ENCODE measurements at places on chromosomes 6 and 20.

DNA sequence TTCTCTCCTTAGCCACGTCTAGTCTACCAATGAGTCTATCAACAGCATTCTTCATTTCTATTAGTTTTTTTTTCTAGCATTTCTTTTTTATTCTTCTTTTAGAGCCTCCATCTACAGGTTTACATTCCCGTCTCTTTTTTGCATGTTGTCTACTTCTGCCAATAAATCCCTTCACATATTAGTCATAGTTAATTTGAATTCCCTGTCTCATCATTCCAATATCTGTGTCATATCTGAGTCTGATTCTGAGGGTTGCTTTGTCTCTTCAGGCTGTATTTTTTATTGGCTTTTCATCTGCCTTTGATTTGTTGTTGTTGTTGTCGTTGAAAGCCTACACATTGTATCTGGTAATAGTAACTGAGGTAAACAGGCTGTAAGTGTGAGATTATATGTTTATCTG is 104.6 kb downstream of the HMGCLL1 start:
- DNase-seq, result no peak

- peak; percentile 41 for DNase-seq
Observed at GRCh38 chr6:156866220-156867015, 89.2 kb downstream of the ARID1B start.

DNA sequence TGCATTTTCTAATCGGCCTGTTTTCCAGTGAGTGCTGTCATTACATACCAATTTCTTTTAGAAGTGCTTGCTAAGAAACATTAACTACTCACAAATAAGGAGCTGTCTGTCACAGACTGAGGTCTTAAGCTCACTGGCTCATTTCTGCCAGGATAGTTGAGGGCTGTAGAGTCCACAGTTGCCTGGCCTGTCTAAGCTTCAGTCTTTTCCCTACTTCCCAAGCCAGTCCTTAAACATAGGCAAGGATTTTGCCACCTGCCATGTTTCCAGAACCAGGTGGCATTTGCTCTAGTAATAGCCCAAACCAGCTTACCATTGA is 84.7 kb downstream of the LINC00237 start:
- no peak for DNase-seq

GRCh38 chr20:9052136-9052535 is 16.8 kb upstream of the PLCB4 start:
- DNase-seq, result no peak

GRCh38 chr6:28402197-28402596 is 2.6 kb upstream of the ZSCAN12 start:
- no peak for DNase-seq

- no peak for DNase-seq
Observed at GRCh38 chr20:45091366-45091765, 9.6 kb downstream of the KCNS1 start.

DNA sequence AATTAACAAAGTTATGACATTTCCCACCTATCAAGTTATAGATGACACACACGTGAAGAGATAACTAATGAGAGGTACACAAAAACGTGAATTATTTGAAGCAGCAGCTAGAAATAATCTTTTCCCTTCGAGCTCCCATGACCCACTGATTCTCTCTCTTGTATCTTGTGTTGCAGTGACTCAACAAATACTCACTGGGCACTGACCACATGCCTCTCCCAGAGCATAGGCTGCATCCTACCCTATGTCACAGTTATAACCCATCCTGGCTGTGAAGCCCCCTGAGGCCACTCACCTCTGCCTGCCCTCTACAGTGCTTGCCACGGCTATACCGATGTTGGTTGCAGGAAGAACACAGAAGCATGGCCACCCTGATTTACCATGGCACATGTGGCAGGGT is 91.8 kb downstream of the INSM1 start:
- DNase-seq, result no peak

- no peak for DNase-seq
Observed at GRCh38 chr6:16174416-16175078, 45.7 kb downstream of the MYLIP start.

- DNase-seq, result no peak
Observed at GRCh38 chr6:131331151-131331550, 195.9 kb downstream of the AKAP7 start.

- DNase-seq, result no peak
Observed at GRCh38 chr6:17959302-17959701, 28.1 kb downstream of the KIF13A start.

DNA sequence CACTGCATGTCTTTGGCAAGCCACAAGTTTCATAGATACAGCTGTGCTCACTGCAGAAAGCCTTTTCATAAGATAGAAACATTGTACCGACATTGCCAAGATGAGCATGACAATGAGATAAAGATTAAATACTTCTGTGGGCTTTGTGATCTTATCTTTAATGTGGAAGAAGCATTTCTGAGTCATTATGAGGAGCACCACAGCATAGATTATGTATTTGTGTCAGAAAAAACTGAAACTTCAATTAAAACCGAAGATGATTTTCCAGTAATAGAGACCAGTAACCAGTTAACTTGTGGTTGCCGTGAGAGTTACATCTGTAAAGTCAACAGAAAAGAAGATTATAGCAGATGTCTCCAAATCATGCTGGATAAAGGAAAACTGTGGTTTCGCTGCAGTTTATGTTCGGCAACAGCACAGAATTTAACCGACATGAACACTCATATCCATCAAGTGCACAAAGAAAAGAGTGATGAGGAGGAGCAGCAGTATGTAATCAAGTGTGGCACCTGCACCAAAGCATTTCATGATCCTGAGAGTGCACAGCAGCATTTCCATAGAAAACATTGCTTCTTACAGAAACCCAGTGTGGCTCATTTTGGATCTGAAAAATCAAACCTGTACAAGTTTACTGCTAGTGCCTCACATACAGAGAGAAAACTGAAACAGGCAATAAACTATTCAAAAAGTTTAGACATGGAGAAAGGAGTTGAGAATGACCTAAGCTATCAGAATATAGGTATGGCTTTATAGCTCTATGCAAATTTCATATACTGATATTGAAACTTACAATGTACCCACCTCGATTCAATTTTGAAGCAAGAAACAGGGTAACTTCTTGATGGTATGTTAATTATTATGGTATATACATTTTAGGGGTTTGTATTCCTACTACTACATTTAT is 23.9 kb upstream of the BAG2 start:
- peak; percentile 80 for DNase-seq

DNA sequence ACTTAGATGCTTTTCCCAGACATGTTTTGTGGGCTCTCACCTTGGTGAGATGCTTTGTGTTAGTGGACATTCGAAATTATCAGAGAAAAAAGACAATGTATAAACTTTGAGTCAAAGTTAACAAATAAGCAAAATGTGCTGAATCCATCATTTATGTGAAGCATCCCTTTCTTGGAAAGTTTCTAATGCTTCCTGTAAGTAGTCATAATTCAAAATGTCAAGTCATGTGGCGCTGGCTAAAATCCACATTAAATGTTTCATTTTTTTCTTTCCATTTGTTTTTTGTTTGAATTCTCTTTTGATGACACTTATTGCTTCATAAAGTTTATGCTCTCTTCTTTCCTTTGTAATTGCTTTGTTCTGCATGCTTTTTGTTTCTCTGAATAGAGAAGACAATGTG is 107.2 kb upstream of the CENPW start:
- DNase-seq, result no peak

DNA sequence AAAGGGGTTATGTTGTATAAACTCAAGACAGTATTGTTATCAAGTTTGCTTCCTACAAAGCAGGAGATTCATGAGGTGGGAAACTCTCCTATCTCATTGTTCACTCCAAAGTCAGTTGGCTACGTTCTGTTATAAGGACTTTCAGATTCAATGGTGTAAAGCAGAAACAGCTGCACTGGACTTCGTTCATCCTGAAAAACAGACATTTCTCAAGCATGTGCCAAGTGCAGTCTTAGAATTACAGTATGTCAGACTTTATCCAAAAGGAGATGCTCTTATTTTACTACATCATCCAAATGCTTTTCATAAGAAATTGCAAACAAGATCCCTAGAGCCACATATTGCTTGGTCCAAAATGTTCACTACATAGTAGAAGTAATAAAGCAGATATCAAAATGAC is 14.9 kb downstream of the COL21A1 start:
- DNase-seq, result no peak

- no peak for DNase-seq
Observed at GRCh38 chr6:137925141-137925698, 58.2 kb downstream of the TNFAIP3 start.

DNA sequence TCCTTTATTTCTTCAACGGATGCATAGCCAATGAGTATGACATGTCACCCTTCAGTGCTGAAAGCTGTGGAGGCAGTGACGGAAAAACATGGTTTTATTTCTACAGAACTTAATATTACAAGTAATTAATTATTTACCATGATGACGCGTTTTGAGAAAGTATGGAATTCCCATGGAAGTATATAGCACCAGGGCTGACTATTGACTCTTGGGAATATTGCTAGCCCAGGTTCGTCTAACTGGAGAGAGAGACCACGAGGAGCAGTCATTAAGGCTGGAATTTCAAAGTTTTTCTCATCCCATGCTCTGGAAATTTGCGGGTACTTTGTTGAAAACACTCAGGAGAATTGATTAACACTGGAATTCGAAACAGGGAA is 155.2 kb upstream of the PRSS16 start:
- no peak for DNase-seq

GRCh38 chr20:58717278-58718091 is 24.9 kb downstream of the NPEPL1 start:
- DNase-seq, result no peak

DNA sequence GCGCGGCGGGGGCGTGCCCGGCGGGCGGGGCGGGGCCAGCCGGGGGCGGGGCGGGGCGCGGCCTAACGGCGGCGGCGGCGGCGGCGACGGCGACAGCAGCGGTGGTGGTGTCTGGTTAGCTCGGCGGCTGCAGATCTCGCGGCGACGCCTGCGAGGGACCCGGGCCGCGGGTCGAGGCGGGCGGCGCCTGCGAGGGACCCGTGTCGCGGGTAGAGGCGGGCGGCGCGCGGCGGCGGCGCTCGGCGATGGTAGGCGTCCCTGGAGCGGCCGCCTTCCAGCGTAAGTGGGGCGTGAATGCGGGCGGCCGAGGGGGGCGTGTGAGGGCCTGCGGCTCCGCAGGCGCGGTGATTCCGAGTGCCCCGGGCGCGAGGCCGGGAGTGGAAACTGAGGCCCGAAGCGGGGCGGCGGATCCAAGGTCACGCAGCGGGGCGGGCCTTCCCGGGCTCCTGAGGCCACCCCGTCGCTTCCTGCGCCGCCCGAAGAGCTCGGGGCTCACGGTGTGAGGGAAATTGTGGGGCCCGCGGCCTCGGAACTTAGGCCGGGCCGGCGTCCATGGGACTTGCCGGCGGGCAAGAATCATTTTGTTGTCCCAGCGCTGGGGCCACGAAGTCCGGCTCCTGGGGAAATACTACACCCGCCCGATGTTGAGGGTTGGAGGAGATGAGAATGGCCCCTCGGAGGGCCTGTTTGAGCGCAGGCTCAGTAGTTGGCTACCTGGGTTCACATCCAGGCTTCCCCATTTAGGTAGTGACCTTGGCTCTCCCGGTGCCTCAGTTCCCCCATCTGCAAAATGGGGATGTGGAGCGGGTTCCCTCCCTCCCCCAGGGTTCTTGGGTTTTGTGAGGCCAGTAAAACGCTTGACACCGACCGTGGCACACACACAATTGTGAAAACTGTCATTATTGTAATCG is at the start of gene CBFA2T2:
CBFA2T2 (plus strand) TSS at position 74 of the 911 bp plus-strand sequence; CDS start at position 246, 172 bp downstream.
- DNase-seq, result peak; percentile 10

DNA sequence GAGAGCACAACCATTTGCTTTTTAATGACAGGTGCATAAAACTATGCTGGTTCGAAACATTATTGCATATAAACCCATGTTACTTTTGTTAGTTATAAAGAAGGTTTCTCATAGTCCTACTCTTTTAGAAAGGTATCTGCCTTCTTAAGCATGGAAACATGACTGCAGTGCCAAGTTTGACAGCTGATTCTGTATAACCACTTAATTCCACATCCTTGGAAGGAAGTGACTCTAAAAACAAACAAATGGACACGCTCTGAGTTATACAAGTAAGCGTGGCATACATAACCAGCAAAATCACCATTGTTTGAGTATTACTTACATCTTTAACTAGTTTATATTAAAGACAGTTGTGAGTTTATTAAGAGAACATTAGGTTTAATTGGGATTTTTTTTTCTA is 125.0 kb upstream of the HDGFL1 start:
- no peak for DNase-seq

GRCh38 chr20:48339190-48339985 is 488.4 kb downstream of the PREX1 start:
- no peak for DNase-seq

DNA sequence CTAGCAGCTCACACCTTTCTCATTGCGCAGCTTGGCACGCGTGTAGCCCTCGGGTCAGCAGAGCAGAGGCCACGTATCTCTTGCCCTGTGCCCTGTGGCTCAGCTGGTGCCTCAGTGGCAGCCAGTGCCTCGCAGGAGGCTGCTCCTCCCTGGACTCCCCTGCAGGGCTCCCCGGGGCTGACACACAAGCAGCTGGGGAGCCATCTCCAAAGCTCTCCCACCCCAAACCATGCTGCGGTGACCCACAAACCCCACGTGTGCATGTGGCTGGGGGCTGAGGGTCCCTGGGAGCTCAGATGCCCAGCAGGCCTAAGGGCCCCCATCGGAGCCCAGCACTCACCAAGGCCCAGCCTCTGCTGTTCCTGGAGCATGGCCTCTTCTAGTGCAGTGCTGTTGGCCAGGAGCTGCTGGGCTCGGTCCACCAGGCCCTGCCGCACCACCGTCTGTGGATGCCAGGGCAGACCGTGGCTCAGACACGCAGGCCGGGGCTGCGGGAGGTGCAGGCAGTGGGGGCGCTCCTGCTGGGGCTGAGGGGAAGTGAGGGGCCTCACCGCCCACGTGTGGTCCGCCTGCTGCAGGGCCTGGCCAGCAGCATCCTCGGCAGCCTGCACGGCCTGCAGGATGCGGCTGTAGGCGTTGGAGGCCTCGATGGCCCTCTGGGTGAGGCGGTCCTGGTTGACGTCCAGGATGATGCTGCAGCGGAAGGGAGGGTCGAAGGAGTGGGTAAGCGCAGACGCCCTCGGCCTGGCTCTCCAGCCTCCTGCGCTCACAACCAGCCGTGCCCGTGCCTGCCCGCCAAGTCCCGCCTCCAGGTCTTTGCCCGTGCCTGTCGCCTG is 13.8 kb downstream of the ADRM1 start:
- no peak for DNase-seq

- DNase-seq, result peak; percentile 47
Observed at GRCh38 chr20:38890497-38890818, 35.8 kb upstream of the FAM83D start.

DNA sequence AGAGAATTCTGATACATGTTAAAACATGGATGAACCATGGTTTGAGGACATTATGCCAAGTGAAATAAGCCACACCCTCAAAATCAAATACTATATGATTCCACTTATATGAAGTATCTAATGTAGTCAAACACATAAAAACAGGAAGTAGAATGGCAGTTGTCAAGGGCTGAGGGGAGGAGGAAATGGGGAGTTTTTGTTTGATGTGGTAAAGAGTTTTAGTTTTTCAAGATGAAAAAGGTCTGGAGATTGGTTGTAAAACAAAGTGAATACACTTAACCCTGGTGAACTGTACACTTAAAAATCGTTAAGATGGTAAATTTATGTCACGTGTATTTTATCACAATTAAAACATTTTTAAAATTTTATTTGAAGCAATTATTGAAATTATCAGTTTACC is 127.4 kb upstream of the GRIK2 start:
- peak; percentile 1 for DNase-seq

- DNase-seq, result no peak
Observed at GRCh38 chr6:65798280-65799014, 91.4 kb upstream of the EYS start.

All from activated CD4-positive, alpha-beta T cell treated with anti-CD3 and anti-CD28 coated beads, Interleukin-2, amount 50 U/mL, for 16 hours (primary cell).